ENCODE measurements at places on chromosomes 16 and 17.
A peak's percentile ranks its signal among the peaks of the same experiment; 100 is the strongest.

GRCh38 chr16:54931120-54932014 lies 702 bp downstream of the IRX5 start:
- no peak for DNase-seq

- no peak for DNase-seq
These were observed 4.4 kb downstream of the MYL4 start for GRCh38 chr17:47213540-47213939.

DNA sequence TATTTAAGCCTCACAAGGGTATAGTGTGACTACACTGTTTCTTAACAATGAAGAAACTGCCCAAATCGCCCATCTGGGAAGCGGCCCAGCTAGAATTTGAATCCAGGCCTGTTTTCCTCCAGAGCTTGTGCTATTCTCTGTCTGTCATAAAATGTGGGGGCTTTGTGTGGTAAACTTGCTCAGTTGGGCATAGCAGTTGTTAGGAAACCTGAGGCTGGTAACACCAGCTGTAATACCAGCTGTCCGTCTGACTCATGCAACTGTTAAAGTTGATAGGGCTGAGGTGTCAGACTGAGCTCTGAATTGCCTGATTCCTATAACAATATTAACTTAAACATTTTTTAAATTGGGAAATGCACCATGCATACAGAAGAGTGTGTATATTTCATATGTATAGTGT lies 9.3 kb downstream of the NOD2 start:
- no peak for DNase-seq

- DNase-seq = no peak
These were observed 51.3 kb upstream of the TAC4 start for GRCh38 chr17:49899191-49899485.

- no peak for DNase-seq
These were observed 23.2 kb downstream of the CDH3 start for GRCh38 chr16:68668266-68668665.

DNA sequence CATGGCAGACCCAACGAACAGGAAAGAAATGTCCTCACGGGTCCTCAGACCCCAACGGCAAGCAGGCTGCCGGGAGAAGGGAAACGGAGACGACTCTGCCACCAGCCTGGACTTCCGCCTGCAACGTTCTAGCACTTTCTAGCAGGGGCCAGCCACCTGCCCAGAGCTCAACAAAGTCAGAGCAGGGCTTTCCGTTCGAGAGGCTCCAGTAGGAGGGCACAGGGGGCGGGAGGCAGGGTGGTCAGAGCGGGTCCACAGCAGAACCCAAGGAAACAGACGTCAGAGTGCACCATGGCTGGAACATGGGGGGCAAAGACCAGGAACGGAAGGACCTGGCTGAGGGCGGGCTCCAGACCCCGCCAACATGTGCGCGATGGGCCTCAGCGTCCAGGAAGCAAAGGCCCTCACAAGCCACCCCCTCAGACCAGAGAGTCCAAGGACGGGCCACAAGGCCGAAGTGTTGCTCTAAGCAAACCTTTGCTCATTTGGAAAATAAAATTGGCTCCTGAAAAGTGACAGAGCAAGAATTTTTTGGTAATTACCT lies 29.4 kb upstream of the C16orf95 start:
- DNase-seq = no peak

GRCh38 chr16:30063893-30064728 lies 1.4 kb upstream of the ALDOA start:
- DNase-seq = peak; percentile 52

- DNase-seq = no peak
These were observed 4.8 kb upstream of the LPO start for GRCh38 chr17:58233543-58233942.

DNA sequence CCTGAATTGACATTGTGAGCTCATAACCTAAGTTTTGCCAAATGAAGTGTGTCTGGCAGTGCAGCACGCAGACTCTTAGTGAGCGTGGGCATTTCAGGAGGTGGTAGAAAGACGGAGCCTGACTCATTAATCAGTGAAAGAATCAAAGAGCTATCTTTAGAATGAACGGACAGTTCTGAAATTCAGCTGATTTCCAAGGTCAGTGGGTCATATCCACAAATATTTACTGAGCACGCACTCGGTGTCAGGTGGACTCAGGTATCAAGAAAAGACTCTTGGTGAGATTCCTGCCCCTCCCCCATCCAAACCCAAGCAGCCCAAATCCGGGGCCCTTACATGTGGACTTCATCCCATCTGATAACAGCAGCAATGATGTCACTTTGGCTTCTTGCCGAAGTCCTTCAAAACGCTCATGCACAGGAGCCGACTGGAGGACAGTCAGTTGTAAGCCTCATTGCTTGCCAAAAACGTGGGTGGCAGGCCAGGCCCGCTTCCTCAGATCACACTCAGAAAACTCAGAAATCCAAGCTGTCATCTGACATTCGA lies 185.8 kb downstream of the HS3ST3A1 start:
- DNase-seq = no peak

- DNase-seq = no peak
These were observed 467.8 kb downstream of the SLC39A11 start for GRCh38 chr17:72624652-72625051.

DNA sequence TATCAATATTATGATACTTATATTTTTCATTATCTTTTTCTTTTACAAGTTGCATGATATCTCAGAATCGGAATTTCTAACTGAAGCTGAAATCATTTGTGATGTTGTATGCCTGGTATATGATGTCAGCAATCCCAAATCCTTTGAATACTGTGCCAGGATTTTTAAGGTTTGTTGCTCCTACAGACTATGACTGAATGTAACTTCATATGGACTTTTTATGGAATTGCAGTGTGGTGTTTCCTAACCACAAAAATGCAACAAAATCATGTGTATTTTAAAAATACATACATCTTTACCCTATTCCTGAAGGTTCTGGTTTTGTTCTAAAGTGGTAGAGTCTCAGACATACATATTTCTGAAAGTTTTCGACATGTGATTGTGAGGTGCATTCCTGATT lies 58.8 kb upstream of the RHBDL3 start:
- DNase-seq = no peak

Data from stimulated activated CD8-positive, alpha-beta memory T cell treated with anti-CD3 and anti-CD28 coated beads, Interleukin-12 subunit alpha, Interleukin-12 subunit beta, amount 100 ng/mL, for 4 hours (primary cell).